ENCODE measurements at places on chromosomes 3 and 15.

GRCh38 chr3:191253089-191253799 is 54.2 kb downstream of the OSTN start:
- DNase-seq: no peak

- DNase-seq: no peak
Observed at GRCh38 chr3:66419036-66419435, 81.8 kb downstream of the LRIG1 start.

- no peak for DNase-seq
Observed at GRCh38 chr3:170419557-170420087, 954 bp downstream of the CLDN11 start.

DNA sequence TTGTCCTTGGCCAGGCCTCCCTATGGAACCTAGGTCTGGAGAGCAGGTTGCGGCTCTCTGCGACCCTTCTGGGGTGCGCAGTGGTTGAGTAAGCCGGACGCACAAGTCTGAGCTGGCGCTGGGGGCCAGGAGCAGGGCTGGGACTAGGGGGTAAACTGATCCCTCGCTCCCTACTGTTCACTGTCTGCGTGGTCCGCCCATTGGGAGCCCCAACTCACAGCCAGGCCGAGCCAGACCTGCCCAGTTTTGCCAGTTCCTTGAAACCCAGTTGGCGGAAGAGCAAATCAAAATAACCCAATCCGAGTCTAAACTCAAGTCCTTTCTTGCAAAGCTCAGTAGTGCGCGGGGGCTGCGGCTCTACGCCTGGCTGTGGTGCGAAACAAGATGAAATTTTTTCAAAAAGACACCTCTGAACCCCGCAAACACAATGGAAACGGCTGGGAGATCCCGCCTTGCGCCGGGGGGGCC is 17.5 kb downstream of the RGMA start:
- no peak for DNase-seq

DNA sequence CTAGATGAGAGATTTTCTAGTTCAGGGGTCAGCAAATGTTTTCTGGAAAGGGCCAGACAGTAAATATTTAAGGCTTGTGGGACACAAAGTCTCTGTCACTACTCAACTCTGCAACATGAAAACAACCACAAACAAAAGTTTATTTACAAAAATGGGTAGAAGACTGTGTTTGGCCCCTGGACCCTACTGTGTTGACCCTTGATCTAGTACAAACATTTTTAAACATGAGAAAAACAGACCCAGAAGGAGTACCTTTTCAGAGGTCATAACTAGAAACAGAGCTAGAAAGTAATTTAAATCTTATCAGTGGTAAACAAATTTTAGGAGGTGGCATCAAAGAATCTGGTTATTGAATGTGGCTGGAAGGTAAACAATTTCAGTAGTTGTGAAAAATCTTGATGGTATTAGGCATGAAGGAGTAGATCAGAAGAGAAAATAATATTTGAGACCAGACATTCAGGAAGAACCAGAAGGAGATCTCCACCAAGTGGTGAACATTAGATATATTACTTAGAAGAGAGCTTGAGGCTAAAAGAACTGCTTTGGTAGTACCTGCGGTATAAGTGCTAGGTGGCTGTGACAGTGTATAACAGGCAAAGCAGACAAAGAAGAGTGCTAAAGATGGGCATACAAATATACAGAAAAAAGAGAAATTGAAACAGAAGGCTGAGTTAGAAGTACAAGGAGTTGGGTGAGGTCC is 101.7 kb downstream of the NR1I2 start:
- no peak for DNase-seq

- no peak for DNase-seq
Observed at GRCh38 chr15:81334768-81335435, 11.0 kb upstream of the STARD5 start.

- no peak for DNase-seq
Observed at GRCh38 chr3:64244011-64244942, 19.0 kb upstream of the PRICKLE2 start.

GRCh38 chr3:30768046-30768445 is 126.4 kb downstream of the GADL1 start:
- no peak for DNase-seq

GRCh38 chr3:79453600-79453999 is 314.2 kb downstream of the ROBO1 start:
- DNase-seq: no peak

DNA sequence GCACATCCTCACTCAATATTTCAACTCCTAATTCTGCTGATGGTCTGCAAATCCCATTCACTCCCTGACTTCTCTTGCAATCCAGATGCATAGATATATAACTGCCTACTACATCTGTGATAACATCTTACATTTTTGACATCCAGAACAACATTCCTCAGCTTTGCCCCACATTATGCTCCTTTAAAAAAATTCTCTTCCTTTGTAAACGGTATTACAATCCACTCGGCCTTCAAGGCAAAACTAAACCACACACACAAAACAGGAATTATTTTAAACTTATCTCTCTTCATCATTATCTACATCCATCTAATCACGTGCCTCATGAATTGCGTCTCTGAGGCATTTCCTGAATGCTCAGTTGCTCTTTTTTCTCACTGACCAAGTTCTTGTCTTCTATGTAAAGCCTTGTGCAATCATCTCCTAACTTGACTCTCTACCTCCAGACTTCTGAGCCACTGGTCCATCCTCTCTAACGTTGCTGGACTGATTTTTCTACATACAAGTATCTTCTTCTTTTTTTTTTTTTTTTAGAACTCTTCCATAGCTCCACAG is 117.0 kb downstream of the SATB1 start:
- DNase-seq: no peak

DNA sequence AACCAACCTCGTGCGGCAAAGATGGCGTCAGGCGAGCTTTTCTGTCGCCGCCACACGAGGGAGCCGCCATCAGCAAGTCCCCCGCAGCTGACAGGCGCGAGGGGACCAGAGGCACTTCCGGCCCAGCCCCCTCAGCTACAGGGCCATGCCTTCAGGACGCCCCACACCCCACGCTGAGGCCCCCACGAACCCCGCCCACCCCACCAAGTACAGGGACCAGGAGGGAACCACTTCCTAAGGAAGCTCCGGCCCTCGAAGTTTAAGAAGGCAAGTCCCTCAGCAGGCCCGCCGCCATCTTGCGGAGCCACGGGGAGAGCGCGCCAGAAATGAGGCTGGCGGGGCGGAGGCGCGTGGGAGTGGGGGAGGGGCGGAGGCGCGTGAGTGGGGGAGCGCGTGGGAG is 790 bp downstream of the DAZL start:
- no peak for DNase-seq

DNA sequence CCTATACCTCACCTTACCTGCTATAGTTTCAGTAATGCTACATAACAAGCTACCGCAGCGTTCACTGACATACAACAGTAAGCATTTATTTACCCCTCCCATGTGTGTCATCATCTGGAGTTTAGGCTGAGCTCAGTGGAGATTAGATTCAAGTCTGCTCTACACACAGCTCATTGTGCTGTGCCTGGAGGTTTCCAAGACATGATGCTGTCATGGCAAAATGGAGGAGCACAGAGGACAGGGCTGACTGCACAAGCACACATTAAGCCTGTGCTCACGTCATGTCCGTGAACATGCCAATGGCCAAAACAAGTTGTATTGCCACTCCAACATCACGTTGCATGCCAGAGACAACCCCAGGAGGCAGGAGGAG is 333.8 kb upstream of the TRIM42 start:
- no peak for DNase-seq

DNA sequence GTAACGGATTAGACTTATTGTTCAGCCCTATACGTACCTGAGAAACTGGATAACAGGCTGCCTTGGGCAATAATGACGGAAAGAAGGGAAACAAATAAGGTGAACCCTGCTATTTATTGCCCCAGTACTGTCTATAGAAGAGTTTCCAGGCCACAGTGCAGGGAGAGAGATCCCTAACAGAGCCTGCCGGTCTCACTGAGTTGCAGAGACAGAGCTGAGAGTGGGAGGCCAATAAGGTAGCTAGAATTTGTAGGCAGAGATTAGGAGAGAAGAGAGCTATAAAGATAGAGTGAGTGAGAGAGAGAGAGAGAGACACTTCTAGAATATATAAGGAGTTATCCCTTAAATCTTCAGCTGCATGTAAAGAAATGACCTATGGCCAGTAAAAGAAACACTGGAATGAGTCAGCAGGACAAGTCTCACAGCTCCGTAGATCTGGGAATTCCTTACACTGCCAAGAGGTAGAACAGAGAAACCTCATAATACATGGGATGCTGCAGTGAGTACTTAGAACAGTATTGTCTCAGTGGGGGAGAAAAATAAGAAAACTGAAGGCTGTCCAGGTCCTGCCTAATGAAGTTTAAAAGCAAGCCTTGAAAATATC is 51.8 kb downstream of the ST3GAL6 start:
- DNase-seq: no peak

DNA sequence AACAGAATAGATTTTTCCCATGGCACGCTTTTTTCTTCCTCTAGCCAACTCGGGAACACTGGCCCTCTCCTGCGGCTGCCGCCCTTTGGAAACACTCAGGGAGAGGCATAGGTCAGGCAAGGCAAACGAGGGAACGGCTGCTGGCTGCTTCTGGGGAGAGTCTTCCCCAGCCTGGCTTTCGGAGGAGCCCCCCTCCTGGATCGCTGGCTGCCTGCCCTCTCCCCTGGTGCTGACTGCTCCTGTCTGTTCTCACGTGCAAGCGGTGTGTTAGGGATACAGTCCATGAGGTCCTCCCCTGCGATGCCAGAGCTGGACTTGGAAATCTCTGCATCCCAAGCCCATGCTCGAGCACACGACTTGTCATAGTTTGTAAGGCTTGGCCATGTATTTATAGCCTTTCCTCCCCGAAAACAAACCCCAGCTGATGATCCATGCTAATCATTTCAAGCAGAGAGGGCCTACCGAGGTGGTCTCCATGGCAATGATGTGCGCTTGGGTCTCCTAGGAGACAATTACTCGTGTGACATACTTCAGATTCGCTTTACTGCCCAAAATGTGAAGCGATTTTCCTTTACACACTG is 315.6 kb upstream of the ATP10A start:
- no peak for DNase-seq

DNA sequence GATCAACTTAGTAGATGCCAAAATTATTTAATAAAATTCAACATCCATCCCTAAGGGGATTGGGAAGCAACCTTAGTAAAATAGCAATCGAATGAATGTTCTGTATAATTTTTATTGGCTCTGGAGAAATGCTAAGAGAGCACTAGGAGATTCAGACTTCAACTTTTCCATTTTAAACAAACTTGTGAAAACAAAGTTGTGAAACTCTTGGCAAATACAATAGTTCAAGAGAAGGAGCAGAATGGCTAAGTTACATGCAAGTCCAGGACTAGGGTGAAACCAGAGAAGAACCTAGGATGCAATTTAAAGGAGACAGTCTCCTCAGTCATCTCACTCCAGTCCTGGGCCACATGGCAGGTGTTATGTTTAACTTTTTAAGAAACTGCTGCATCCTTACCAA is 16.7 kb upstream of the ZNF280D start:
- no peak for DNase-seq

DNA sequence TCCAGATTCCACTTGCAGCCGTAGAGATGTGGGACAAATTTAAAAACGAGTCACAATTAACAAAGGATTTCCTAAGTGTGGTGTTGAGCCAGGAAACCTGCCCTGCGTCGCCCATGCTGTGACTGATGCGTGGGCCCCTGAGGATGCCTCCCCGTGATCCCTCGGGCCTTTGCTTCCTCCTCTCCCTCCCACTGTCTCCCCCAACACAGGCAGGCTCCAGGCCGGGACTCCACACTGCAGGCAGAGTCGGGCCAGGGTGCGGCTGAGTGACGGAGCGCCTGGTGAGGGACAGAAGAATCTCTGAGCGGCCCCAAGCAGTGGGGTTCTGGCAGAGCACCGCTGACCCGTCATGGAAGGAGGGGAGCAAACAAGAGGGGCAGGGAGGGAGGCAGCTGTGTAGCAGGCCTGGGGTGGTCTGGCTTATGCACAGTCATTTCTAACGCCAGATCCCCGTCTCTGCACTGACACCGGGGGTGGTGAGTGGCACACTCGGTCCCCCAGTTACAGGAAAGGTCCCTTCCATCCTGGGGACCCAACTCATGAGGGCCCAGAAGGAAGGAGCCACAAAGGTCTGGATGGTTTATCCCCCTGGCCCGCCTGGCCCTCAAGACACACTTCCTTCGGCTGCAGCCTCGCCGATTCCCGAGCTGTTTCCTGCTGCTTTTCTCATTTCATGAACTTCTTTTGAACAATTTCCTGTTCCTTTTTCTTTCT is 91.0 kb downstream of the XXYLT1 start:
- no peak for DNase-seq

DNA sequence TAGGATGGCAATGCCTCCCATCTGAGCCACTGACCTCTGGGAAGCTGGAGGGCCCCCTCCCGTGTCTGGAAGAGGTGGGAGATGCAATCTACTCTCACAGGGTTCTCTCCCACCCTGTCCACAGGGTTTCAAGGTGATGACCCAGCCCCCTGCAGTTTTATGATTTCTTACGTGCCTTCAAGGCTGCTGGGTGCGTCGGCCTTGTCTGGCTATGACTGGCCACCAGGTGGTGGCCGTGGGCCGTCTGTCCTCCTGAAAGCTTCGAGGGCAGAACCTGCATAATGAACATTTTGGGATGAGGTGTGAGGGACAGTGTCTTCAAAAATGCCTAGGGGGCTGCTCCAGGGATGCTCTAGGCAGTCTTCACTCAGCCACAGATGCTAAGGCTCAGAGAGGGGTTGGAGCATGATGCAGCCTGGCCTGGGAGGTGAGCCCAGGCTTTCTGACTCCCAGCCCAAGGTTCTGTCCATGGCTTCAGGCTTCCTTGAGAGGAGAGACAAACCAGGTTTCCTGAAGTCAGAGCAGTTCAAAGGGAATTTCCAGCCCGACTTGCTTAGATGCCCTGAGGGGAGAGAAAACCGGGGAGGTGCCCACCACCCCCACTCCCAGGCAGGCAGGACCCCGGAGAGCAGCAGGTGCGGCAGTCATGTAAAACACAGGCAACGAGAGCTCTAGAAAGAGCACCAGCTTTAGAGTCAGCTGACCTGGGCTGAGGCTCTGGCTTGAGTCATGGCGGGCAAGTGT is 18.7 kb downstream of the ISG20 start:
- no peak for DNase-seq

DNA sequence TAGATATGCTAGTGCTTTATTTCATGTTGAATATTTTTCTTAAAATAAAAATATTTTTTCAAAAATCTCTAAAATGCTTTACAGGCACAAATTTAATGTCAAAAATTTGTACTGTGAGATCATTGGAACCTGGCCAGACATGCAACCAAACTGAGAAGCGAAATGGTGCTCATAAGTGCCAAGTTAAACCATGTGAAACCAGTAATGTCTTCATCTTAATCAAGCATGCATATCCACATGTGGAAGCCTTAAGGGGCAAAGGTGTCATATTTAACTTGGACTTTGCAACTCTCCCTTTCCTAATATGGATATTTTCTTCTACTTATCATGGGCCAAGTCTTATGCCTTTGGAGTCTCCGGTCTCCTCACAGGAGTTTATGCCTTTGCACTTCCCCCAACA is 208.9 kb upstream of the COL8A1 start:
- DNase-seq: no peak

GRCh38 chr3:97417-98258 is 98.9 kb upstream of the CHL1 start:
- no peak for DNase-seq
